ENCODE measurements at places on chromosomes 1 and 21.

- no peak for DNase-seq
Measured at GRCh38 chr21:26956216-26956615, 10.7 kb downstream of the ADAMTS5 start.

DNA sequence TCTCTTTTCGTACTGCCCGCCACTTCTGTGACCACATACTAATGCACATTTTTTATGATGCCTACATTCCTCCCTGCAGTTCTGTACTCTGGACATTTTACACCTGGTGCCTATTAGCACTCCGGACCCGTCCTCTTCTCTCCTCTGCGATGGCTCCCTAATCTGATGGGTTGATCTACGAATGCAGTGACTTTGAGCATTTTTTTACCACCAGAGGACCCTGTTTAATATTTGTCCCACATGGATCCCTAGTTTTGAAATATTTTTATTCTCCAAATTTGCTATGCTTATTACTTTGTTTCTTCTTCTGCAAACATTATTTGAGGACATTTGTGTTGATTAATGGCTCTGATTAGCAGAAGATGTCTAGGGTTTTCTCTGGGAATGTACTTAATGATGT lies 5.2 kb downstream of the PPFIA4 start:
- no peak for DNase-seq

DNA sequence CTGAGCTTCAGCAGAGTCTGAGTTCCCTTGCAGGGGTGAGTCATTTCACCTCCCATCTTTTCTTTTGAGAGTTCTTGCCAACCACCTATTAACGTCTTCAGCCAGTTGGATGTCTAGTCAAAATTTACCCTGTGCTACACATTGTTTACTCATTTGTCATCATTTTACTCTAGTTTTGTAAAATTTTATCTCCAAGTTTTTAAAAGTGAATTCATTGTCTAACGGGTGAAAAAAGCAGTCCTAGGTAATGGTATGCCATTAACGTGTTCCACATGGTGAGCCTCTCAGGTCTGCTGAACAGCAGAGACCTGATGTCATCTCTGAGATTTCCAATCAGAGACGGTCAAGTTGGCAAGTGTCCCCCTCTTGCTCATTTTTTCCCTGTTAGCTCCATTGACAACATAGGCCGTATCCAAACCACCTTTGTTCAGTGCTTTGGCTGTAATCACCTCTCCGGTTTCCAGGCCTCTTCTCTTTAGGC lies 85.4 kb downstream of the TBX15 start:
- no peak for DNase-seq

DNA sequence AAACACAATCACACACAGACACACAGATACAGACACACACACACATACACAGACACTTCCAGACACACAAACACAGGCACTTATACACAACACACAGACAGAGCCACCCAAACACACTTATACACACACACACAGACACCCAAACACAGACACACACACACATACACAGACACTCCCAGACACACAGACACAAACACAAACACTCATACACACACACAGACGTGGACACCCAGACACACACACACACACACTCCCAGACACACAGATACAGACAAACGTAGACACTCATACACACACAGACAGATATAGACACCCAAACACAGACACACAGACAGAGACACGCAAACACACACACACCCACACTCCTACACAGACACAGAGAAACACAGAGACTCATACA lies 272.1 kb downstream of the GRIK3 start:
- no peak for DNase-seq

- DNase-seq = no peak
Measured at GRCh38 chr1:210340311-210340710, 11.6 kb downstream of the HHAT start.

DNA sequence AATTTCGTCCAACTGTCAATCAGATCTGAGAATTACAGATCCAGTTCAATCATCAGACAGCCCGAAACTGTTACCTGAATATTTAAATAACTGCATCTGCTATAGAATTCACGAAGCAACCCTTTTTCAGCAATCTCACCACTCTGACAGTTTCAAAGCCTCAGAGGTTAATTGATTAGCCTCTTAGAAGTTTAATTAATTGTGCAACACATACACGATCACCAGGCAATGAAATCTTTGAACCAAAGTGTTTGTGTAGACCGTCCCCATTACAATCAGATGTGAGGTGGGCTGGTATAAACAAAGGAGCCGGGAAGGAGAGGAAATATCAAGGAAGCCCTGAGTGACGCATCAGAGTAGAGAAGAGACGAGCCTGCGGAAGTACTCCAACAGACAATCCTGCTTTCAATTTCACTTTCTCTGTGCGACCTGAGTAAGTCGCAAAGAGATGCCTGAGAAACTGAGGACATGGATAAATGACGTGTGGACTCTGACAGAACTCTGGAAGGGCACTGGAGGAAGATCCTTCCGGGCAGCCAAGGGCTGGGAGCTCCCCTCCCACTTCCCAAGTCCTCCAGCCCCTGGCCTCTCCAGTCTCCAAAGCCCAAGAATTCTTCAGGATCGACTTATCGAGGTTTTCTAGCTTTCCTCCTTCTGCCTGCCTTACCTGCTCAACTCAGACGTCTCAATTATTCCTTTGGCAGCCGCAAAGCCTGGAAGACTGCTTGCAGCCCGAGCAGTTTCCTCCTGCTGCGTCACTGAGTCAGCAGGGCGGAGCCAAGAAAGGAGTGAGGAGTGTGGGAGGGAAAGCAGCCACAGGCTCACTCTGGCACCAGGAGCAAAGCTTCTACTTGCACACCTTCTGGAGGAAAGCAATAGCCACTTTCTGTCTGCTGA lies at the start of gene RNASEL:
RNASEL (minus strand) TSS at position 757 of the 897 bp plus-strand sequence. CDS start 2,450 bp downstream, outside the sequence.
- DNase-seq = peak; percentile 46

- no peak for DNase-seq
Measured at GRCh38 chr1:41153750-41154274, 88.3 kb downstream of the SCMH1 start.

DNA sequence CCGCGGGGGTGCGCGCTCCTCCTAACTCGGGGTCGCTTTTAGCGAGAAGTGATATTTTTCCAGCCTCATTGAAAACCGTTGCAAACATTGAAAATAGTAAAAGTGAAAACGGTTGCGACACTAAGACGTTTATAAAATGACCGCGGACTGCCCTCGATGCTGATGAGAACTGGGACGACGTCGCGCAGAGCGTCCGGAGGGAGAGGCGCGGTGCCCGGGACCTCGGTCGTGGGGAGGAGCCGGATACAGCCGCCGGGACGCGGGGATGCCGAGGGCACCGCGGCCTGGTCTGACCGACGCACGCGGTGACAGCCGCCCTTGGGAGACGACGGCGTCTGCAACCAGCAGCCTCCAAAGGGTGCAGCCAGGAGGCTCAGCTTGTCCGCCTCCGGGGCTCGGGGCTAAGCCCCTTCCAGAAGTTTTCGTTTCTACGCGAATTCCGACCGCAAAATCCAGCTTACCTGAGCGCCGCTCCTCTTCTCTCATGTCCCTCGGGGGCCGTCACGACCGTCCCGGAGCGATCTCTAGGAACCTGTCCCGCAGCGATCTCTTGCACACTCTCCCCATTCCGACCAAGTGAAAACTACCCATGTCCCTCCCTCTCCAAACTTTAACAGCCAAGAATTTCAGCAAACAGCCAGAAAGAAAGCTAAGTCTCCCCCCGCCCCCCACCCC lies 144.4 kb upstream of the ETS2 start:
- DNase-seq = no peak

GRCh38 chr1:108125312-108126138 lies 74.6 kb downstream of the SLC25A24 start:
- DNase-seq = peak; percentile 68

GRCh38 chr1:54559111-54559548 lies 11.1 kb downstream of the ACOT11 start:
- DNase-seq = peak; percentile 57

All from naive thymus-derived CD8-positive, alpha-beta T cell (primary cell).